ENCODE measurements at places on chromosomes 16 and 17. TPM values are rescaled to one million over a fixed set of nuclear protein-coding genes. Genes with fewer than 3 reads are reported as not detected.

DNA sequence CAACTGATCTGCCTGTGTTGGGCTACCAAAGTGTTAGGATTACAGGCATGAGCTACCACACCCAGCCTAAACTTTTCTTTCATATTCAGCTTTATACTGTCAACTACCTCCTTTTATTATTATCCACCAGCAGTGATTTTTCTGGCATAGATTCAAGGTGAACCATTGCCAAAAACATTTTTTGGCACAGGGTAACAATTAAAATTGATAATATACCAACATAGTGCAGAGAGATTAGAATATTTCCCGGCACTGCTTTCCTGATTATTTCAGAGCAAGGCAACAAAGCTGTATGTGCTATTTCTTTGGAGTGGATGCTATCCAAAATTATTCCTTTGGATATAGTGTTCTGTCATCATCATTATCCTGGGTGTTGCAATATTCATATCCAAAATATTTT, 781.6 kb upstream of the SOX9 start:
- no peak for DNase-seq

DNA sequence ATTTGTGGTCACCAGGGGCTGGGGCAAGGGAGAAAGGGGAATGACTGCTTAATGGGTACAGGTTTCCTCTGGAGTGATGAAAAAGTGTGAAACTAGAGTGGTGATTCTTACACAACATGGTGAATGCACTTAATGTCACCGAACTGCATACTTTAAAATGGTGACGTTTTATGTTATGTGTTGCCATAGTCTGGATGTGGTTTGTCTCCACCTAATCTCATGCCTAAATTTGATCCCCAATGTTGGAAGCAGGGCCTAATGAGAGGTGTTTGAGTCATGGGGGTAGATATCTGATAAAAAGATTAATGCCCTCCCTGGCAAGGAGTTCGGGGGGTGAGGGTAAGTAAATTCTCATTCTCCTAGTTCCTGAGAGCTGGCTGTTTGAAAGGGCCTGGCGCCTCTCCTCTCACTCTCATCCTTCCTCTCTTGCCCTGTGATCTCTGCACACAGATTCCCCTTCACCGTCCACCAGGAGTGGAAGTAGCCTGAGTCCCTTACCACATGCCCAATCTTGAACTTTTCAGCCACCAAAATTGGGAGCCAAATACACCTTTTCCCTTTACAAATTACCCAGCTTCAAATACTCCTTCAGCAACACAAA, 15.3 kb downstream of the XPO6 start:
- no peak for DNase-seq

- peak; percentile 78 for DNase-seq
Observed at GRCh38 chr17:41775394-41776226, 10.9 kb downstream of the JUP start.

- DNase-seq, result no peak
Observed at GRCh38 chr16:6066652-6067051, 969.1 kb upstream of the EEF2KMT start.

DNA sequence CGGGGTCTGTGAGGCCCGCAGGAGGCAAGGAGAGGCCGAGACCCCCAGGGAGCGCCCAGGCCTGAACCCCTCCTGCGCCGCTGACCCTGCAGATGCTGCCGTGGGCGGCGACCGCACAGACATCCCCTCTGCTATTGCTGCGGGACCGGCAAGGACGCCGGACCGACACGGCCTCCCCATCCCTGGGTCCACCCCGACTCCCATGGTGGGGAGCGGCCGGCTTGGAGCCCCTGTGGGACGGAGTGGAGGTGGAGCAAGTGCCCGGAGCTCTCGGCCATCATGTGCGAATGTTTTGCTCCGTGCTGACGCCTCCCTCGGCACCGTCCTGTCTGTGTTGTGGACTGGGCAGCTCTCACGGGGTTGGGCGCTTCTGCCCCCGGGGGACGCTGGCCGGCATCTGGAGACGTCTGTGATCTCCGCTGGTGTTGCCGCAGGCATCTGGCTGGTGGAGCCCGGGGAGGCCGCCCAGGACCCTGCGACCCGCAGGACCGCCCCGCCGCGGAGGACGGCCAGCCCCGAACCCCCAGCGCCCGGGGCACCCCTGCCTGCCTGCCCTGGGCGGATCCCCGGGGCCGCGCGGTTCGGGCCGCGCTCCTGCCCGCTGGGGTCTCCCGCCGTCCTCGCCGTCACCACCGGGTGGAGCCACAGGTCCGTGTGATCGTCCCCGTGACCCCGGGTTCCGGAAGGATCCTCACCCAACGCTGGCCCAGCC, 12.8 kb upstream of the GNG13 start:
- DNase-seq, result peak; percentile 40

DNA sequence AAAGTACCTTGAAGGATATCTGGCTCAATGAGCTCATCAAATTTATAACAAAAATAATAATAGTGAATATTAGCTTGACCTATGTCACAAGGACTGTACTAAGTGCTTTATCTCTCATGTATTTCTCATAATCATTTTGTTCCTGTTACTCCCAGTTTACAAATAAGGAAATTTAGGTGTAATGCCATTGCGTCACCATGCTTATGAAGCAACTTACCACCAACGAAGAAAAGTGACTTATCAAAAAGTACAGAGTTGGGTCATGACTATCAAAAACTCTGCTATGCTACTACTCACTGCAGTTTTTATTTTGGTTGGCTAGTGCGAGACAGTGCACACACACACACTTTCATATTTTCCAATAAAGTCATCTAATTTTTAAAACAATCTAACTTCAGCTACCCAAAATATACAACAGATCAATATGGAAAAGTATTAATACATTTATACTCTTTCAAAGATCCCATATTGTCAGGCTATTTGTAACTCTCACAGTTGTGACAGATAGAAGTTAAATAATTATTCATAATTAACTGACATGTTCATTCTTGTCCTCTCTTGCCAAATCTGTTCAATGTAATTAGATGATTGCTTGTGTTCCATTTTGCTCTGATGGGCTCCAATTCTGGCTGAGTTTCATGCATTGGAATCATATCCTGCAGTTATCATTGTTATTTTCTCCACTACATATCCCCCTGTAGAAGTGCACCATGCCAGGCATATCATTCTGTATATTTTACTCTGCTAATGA, 119.4 kb downstream of the KCNJ2 start:
- no peak for DNase-seq

DNA sequence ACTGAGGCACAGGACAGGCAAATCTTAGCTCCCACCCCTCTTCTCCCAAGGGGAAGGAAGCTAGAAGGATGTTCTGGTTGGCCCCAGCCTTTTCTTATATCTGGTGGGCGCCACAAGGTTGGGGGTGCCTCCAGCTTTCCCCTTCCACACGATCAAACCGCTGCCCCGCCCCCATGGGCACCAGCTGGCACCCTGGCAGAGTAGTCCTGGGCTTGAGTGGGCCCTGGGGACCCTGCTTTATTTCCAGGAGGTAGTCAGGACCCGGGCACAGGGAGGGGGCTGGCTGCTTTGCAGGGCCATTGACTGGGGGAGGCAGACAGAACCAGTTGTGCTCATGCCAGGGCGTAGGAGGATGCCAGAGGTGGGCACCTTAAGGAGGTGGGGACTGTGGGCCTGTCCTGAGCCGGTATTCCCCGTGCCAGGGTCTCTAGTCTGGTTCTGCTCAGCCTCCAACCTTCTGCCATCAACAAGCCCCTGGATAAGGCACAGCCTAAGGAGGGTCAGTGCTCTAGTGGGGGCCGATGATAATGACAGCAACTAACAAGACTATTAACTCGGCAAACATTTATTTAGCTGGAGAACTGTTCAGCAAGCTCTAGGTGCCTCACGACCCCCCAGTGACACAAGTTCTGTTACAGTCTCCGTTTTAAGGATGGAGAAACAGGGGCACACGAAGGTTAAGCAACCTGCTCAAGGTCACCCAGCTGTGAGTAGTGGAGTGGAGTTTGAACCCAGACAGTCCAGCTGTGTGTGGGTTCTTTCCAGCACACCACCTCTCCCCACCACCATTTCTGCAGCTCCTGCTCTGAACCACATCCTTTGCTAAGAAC, 7.6 kb upstream of the PPP1R1B start:
- DNase-seq, result no peak

GRCh38 chr16:23504076-23504452, 6.2 kb downstream of the GGA2 start:
- DNase-seq, result no peak

- peak; percentile 91 for DNase-seq
Observed at GRCh38 chr16:89686520-89687091, at the start of gene CDK10. Gene CDK10 (plus strand): TSS chr16:89686689. CDS start chr16:89686711, 22 bp downstream.

DNA sequence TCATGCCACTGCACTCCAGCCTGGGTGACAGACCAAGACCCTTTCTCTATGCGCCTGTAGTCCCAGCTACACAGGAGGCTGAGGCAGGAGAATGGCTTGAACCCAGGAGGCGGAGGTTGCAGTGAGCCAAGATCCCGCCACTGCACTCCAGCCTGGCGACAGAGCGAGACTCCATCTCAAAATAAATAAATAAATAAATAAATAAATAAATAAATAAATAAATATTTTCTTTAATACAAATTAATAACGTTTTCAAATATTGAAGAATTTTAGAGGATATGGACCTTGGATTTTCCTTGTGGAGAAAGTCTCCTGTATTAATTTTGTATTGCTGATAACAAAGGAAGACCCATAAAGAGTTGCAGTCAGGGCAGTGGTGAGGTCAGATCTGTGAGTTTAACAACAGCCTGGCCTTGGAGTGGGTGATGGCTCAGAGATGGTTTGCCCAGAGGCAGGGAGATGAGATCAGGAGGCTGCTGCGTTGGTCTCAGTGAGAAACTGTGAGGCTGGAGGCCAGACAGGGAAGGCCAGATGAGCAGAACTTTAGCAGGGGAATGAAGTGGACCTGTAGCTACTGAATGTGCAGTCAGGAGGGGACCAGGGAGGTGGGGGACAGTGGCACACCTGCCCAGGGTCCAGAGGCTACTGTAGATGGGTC, 4.4 kb upstream of the ASGR1 start:
- DNase-seq, result no peak

DNA sequence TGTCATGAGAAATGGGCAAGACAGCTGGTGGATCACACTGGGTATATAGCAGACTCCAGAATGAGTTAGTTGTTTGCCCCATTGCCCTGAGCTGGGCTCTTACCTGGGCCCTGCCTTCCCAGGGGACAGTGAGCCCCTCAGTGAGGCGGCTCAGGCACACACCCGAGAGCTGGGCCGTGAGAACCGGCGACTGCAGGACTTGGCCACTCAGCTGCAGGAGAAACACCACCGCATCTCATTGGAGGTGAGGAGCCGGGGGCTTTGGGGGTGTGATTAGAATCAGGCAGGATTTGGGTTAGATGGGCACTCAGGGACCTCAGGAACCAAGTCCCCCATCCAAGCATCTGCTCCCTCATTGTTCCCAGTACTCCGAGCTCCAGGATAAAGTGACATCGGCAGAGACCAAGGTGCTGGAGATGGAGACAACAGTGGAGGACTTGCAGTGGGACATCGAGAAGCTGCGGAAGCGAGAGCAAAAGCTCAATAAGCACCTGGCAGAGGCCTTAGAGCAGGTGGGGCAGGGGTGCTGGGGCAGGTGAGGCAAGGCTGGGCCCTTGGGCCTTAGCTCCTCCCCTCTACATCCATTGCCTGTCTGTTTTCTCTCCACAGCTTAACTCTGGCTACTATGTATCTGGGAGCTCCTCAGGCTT, 2.8 kb downstream of the RNF40 start:
- no peak for DNase-seq

GRCh38 chr17:49497148-49498028, 2.3 kb downstream of the NGFR start:
- no peak for DNase-seq

DNA sequence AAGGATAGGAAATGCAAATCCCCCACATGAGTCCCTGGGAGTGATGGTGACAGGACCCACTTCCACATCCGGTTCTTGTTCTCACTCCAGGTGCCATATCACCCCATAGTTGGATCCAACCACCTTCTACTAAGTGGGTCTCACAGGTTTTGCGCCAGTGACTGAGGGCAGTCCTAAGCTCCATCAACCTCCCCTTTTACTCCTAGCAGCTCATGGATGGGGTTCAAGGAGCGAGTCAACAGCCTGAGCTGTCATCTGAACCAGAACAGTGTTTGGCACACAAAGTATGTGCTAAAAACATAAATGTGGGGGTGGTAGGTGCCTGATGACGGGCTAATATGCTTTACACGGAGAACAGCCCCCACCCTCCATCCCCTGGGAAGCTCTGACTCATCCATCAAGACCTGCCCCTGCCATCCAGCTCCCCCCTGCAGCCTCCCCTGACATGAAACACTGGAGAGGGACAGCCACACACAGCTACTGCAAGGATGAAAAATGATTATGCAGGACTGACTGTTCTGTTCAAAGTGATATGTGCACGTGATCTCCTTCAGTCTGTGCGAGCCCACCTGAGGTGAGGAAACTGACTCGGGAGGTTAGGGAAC, 143.2 kb upstream of the CDH5 start:
- no peak for DNase-seq

GRCh38 chr17:38852771-38853291, 690 bp downstream of the RPL23 start:
- DNase-seq, result no peak

- DNase-seq, result no peak
Observed at GRCh38 chr17:34764716-34765115, 185.3 kb downstream of the TMEM132E start.

DNA sequence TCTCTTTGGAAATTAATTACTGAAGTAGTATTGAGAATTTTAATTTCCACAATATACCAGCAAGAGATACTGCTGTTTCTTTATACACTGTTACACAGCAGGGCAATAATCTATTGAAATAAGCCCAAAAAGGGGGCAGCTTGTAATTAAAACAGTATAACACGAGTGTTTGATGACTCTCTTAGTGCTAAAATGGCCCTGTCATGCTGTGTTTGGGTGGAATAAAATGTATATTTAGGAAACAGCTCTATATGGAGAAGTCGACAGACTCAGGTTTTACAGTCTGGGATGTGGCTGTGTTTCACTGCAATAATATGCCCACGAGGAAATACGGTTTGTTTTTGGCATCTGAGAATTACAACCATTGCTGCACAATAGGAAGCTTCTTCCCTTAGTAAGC, 537.7 kb upstream of the HSBP1 start:
- DNase-seq, result no peak

DNA sequence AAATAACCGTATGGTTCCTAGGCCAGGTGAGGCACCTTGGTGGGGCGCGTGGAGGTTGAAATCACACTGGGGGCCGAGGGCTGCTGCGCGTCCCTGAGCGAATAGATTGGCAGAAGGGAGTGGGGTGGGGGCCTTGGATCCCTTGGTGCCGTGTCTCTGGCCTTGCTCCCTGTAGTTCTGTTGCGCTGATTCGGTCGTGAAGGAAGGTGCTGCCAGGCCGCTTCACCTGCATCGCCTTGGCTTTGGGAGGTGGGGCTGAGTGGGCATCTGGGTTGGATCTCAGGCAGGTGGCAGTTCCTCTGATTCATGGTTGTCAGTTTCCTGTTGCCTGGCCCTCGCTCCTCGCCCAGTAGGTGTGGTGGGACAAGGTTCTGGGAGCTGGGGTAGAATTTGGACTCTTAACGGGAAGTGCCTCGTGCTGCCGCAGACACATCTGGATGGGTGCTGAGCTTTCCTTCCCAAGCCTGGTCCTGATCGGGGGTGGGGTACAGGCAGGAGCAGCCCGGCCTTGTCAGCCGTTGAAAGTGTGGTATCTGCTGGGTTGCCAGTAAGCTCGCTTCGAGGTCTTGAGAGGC, 30.1 kb downstream of the PGS1 start:
- no peak for DNase-seq

GRCh38 chr16:55700961-55701360, 45.2 kb downstream of the SLC6A2 start:
- DNase-seq, result no peak

The LAT gene
- total RNA-seq, result not detected

The HBQ1 gene
- total RNA-seq, result not detected

The CCL4L2 gene
- total RNA-seq, result not detected

The BCL6B gene
- total RNA-seq, result 32.8 TPM

The WFDC1 gene
- total RNA-seq, result 1.1 TPM

The KREMEN2 gene
- not detected for total RNA-seq

The SCARF1 gene
- total RNA-seq, result 13.7 TPM

The NOD2 gene
- 0.63 TPM for total RNA-seq

The DOC2B gene
- 2.9 TPM for total RNA-seq

All from heart left ventricle (tissue), 16 donors.